ENCODE measurements at places on chromosomes 2 and 18.

- DNase-seq = no peak
Observed at GRCh38 chr2:220246386-220246785, 619.0 kb downstream of the SLC4A3 start.

DNA sequence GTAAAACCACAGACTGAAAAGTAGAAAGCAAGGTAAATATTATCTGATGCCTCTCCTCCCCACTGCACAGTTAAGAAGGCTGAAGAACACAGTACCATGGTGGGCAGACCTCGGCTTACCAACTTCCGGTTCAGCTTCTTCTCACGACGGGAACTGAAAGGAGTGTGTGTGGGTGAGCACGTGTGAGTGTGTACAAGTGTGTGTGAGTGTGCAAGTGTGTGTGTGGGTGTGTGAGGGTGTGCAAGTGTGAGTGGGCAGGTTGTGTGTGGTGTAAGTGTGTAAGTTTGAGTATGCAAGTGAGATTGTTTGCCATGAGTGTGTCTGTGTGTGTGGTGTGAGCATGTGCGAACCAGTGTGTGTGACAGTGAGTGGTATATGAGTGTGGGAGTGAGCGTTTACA is 103.5 kb downstream of the ADD2 start:
- DNase-seq = no peak

- no peak for DNase-seq
Observed at GRCh38 chr2:36123995-36124394, 231.6 kb upstream of the CRIM1 start.

GRCh38 chr2:31992025-31992579 is 18.7 kb downstream of the MEMO1 start:
- DNase-seq = no peak

- DNase-seq = no peak
Observed at GRCh38 chr2:3956406-3956805, 253.0 kb downstream of the DCDC2C start.

- DNase-seq = no peak
Observed at GRCh38 chr2:18560797-18561085, 288 bp upstream of the RDH14 start.

- DNase-seq = no peak
Observed at GRCh38 chr18:58336605-58337004, 292.3 kb downstream of the ALPK2 start.

DNA sequence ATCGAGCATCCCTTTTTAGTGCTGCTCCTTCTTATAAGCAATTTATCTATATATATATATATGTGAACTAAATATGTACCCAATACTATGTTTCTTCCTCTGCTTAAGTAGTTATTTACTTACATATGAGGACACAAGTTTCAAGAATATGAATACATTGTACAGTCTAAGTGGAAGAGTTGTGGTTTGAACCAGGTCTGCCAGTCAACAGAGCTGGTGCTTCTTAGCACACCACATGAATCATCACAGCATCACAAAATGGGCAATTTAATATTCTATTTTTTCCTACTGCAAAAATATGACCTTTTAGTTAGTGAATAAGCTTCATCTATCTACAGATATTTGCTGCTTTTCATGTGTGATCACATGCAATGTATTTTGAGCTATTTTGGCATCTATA is 64.4 kb upstream of the SPAG16 start:
- no peak for DNase-seq

- no peak for DNase-seq
Observed at GRCh38 chr2:209614690-209615369, 156.8 kb upstream of the UNC80 start.
